ENCODE measurements at places on chromosomes 12 and 14.

GRCh38 chr14:95180966-95181741 is 23.8 kb upstream of the DICER1 start:
- ATAC-seq = no peak

DNA sequence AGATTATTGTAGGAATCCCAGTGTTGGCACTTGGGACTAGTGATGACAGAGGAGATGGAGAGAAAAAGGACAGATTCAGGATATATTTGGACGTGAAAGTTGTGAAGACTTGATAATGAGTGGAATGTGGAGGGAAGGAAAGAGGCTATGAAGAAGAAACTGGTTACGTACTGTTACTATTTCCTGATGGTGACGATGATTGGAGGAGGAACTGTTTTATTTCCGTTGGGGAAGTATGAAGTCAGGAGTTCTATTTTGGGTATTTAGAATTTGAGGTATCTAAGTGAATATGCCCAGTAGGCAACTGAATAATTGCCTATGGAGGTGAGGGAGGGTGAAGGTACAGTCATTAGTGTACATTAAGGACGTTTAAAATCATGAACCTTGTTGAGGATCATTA is 207.2 kb downstream of the TMTC2 start:
- ATAC-seq = no peak

DNA sequence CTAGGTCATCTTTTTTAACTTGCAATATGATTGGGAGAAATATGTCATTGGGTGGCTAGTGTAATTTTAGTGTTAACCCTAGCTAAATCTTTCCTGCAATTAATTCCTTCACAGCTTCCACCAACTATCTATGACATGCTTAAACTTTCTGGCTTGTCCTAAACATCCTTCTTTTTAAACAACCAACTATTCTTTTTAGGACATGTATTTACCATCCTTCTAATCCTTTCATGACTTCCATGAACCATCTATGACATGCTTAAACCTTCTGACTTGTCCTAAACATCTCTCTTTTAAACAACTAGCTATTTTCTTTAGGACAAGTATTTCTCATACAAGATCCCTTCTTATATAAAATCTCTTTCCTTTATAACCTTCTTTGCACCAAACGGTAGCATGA is 179.6 kb upstream of the PDZRN4 start:
- no peak for ATAC-seq

GRCh38 chr14:91919814-91920213 is 27.7 kb downstream of the FBLN5 start:
- no peak for ATAC-seq

GRCh38 chr14:77301103-77301502 is 19.6 kb downstream of the POMT2 start:
- ATAC-seq = peak; percentile 22

- ATAC-seq = no peak
Observed at GRCh38 chr12:96670334-96670899, 181.0 kb downstream of the CFAP54 start.

- peak; percentile 34 for ATAC-seq
Observed at GRCh38 chr12:12439636-12440035, 82.8 kb downstream of the BORCS5 start.

GRCh38 chr12:111417784-111418593 is 12.3 kb downstream of the SH2B3 start:
- no peak for ATAC-seq

- ATAC-seq = no peak
Observed at GRCh38 chr12:98416845-98417244, 98.5 kb upstream of the TMPO start.

DNA sequence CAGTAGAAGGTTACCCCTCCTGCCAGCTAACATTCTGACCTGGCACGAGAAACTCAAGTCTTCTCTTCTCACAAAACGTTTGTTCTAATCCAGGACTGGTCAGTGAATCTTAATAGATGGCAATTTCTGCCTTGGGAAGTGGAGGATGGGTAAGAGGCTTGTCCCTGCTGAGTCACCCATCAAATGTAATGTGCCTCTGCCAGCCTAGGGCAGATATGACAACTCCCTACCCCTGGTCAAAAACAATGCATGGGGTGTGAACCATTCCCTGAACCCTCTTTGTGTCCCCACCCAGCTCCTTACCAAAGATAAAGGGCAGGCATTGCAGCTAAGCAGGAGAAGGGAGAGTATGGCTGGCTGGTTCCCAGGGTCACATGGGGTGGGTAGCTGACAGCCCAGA is 1052.9 kb downstream of the GALC start:
- ATAC-seq = no peak

GRCh38 chr12:80679346-80680131 is 27.9 kb upstream of the MYF6 start:
- no peak for ATAC-seq

DNA sequence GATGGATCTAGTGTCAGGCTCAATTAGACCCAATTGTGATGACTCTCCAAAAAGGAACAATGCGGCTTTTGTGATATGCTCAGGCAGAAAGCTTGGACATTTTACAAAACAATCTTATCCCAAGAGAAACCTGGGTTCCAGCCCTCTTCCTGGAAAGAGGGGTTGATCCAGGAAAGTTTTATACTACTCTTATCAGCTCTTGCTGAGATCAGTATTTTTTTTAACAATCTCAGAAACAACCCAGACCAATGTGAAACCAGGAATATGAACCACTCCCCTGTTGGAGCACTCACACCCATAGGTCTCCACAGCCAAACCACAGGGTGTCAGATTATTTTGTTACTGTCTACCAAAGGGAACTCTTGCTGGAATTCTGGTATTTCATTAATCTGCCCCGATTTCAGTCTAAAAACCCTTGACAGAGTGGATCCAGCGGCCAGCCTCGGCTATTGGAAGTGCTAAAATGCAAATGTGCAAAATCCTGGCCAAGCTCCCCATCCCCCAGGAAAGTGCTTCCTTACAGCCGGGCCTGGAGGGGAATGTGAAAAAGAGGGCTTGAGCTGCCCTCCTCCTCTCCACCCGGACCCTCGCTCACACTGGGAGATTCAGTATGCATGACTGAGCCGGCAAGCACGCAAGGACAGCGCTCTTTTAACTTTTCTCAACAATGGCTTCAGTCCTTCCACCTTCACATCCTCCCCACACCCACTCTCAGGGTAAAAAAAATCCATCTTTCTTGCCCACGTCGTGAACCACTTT is 4.0 kb downstream of the FBXL14 start:
- ATAC-seq = no peak

- ATAC-seq = no peak
Observed at GRCh38 chr14:46369391-46369790, 282.2 kb downstream of the RPL10L start.

- no peak for ATAC-seq
Observed at GRCh38 chr12:14576896-14577295, 9.2 kb upstream of the PLBD1 start.

DNA sequence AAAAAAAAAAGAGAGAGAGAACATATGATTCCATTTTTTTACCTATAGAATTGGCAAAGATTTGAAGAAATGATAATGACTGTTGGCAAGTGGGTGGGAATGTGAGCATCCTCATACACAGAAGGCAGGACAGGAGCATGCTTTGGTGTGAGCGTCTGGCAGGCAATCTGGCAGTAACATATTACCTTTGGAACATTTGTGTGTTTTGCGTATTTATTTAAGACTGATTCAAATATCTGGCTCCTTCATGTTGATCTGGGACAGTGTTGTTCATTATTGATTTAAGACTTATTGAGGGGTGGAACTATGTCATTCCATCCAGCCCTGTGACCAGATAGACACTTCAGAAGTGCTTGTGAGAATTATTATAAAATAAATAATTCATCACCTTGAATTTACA is 53.1 kb downstream of the PPP1R36 start:
- ATAC-seq = no peak

GRCh38 chr12:96454396-96454795 is 35.0 kb upstream of the CFAP54 start:
- peak; percentile 46 for ATAC-seq

DNA sequence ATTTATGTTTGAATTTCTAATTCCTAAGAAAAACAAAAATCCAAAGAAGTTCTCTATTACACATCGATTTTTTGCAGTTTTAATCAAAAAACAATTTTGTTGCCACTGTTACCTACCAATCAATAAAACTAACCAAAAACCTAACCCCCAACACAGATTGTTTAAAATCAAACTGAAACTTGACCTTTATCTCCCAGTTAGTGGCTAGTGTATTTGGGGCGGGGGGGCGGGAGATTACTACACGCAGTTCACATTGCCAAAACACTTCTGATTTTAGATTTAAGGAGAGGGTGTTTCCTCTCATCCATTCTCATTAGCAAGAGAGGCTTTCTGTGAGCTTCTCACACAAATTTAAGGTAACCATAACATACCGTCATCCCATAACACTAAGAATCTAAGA is 6.4 kb downstream of the CDC42BPB start:
- no peak for ATAC-seq

- ATAC-seq = peak; percentile 65
Observed at GRCh38 chr14:60760644-60761364, 26.2 kb downstream of the MNAT1 start.

DNA sequence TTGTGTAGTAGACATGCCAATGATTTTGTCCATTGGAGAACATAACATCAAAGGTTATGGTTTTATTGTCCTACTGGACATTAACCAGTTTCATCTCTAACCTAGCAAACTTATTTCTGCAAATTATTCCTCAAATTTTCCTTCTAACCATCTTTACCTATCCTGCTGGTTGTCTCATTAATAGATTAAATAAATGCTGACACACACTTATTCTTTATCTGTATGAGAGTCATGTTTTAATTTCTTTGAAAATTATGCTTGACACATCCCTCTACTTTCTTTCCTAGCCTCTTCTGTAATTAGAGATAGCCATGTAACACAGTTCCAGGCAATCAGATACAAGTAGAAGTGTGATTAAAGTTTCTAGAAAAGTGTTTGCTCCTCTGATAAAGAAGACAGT is 98.9 kb downstream of the RPS29 start:
- no peak for ATAC-seq

- ATAC-seq = no peak
Observed at GRCh38 chr12:19994968-19995367, 373.4 kb upstream of the PDE3A start.

DNA sequence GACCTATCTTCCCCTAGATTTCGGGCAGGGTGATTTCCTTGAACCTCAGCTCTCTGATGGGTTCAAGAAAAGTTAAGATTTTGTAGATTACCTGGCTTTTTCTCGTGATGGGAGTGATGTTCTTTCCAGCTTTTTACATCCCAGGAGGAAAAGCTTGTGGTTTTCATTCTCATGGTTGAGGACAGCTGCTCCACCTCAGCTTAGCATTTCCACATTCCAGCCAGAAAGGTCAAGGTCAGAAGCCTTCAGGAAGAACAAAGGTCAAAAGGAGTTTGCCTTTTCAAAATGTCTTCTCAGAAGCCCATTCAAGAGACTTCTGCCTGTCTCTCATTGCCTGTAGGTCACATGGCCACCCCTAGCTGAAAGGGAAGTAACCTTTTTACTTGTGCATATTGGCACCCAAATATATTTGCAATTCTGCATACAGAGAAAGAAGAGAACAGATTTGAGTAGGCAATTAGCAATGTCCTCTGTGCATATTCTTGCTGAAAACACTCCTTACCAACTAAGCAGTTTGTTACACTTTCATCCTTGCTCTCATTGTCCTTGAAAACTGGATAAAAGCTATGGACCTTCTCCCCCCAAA is 6.6 kb upstream of the ADGRD1 start:
- ATAC-seq = no peak

- no peak for ATAC-seq
Observed at GRCh38 chr12:51864833-51865670, 16.5 kb upstream of the FIGNL2 start.

- ATAC-seq = no peak
Observed at GRCh38 chr12:3772380-3772779, 19.5 kb upstream of the CRACR2A start.

DNA sequence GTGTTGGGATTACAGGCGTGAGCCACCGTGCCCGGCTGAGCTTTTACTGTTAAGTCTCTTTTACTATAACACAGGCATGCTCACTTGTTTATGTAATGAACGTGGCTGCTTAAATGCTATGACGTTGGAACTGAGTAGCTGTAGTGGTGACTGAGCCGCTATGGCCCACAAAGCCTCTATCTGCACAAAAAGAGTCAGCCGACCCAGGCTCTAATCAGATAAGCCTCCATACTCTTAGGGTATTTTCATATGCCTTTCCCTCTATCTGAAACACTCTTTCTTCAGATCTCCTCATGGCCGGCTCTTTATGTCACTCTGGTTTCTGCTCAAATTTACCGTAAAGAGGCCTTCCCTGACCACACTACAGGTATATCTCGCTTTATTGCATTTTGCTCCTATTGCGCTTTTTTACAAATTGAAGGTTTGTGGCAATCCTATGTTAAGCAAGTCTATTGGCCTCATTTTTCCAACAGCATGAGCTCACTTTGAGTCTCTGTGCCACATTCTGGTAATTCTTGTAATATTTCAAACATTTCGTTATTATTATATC is 8.0 kb downstream of the SLC2A14 start:
- no peak for ATAC-seq

GRCh38 chr14:20760950-20761349 is 7.3 kb upstream of the EDDM3B start:
- ATAC-seq = no peak

DNA sequence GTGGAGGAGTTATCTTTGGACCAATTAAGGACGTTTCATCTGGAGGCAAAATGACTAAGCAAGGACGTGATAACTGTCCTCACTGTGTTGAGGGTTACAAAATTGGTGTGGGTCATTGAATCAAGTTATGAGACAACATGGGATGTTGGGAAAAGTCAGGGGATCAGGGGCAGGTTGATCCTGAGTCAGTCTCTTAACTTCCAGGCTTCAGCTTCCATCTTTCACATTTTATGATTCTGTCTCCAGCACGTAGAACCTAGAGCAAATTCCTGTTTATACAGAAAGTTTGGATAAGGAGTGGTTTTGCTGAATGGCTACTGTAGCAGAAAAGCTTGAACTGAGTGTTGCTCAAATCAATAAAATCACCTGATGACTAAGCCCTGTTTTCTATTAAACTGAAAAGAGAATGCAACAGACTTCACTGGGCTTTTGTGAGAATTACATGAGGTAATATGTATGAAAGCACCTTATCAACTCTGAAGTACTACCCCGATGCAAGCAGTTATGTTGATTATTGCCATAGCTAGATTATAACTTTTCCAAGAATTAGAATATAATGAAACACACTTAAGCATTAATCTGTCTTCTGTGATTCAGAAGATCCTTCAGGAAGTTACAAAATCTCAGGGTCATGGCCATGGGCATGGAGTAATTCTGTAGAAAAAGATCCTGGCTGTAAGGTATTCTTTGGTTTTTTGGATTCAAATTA is 184.8 kb downstream of the ETV6 start:
- ATAC-seq = no peak
